ENCODE measurements at places on chromosomes 7 and 10. TPM values are rescaled to one million over a fixed set of nuclear protein-coding genes. Genes with fewer than 3 reads are reported as not detected.

GRCh38 chr7:94972296-94972695 lies 64.9 kb downstream of the PPP1R9A start:
- DNase-seq = no peak

DNA sequence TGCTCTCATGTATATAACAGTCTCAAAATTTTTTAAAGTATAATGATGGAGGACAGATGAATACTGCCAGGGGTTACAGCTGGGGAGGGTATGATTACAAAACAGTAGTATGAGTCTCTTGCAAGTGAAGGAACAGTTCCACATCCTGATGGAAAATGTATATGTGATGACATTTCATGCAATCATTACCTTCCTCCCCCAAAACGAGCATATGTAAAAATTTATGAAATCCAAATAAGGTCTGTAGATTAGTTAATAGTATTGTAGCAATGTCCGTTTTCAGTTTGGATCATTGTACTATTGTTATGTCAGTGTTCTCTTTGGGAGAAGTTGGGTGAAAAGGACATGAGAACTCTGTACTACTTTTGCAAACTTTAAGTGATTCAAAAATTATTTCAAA lies 38.0 kb downstream of the DRGX start:
- DNase-seq = no peak

The WDFY4 gene
- total RNA-seq = not detected

The CFAP69 gene
- total RNA-seq = 0.95 TPM

GRCh38 chr10:94493463-94493862 lies 52.1 kb upstream of the HELLS start:
- no peak for DNase-seq

DNA sequence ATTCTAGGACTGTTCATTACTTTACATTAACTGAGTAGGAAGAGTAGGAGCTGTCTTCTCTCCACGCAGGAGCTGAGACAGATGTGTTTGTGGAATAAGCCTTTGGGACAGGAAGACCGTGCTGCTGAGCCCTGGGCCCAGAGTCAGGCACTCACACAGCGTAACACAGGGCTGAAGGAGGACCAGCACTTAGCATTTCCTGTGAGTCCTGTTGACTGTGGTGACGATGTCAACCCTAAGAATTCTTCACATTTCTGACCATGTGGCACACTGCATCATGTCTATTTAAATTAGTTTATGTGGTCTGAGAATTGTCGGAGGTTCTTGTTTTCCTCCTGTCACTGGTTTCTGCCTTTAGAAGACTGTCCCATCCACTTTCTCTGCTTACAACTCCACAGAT lies 117.2 kb downstream of the PIP4K2A start:
- DNase-seq = no peak

DNA sequence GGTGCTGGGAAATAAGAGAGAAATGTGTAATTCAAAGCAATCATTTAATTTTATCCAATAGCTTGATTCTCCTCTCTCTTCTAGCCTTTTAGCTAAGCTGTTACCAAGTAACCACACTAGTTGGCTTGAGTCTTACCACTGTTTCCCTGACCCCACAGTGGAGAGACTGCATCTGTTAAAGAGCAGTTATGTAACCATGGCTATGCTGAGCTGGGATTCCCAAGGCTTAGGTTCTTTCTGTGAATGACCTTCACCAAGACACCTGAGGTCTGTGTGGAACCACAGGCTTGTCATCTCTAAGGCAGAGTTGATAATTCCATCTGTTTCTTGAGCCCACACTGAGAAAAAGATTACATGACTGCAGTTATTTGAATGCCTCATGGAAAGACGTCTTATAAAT lies 47.7 kb upstream of the ATRNL1 start:
- DNase-seq = no peak

GRCh38 chr7:111108496-111108895 lies 17.6 kb downstream of the LRRN3 start:
- no peak for DNase-seq

The C10orf67 gene
- total RNA-seq = 0.11 TPM

Data from foreskin keratinocyte (primary cell).